ENCODE measurements at places on chromosomes 1 and 21.

- no peak for DNase-seq
These were observed 22.4 kb downstream of the LAMB3 start for GRCh38 chr1:209629621-209630382.

- DNase-seq = no peak
These were observed 57.2 kb downstream of the CDK18 start for GRCh38 chr1:205561501-205562203.

GRCh38 chr21:45365608-45366241, 39.2 kb upstream of the COL18A1 start:
- DNase-seq = peak; percentile 70

DNA sequence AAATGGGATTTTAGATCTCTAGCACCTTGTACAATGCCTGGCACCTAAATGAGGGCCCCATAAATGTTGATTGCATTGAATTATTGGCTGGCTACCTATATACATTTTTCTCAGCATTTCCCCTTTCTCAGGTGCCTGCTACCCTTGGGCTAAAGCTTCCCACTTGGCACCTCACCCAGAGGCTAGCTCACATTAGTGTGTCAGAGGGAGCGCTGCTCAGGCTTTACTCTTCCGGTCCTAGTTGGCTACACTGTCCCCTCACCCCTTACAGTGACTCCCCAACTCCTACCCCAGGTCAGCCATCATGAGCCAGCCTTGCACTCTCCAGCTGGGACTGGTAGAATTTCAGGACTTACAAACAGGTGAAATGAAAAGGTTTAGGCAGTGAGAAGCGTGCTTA, 9.5 kb downstream of the TRAF5 start:
- DNase-seq = no peak

- DNase-seq = no peak
These were observed 105.4 kb downstream of the SPSB1 start for GRCh38 chr1:9397997-9398526.

- peak; percentile 22 for DNase-seq
These were observed 18.8 kb downstream of the JUN start for GRCh38 chr1:58765006-58765405.

DNA sequence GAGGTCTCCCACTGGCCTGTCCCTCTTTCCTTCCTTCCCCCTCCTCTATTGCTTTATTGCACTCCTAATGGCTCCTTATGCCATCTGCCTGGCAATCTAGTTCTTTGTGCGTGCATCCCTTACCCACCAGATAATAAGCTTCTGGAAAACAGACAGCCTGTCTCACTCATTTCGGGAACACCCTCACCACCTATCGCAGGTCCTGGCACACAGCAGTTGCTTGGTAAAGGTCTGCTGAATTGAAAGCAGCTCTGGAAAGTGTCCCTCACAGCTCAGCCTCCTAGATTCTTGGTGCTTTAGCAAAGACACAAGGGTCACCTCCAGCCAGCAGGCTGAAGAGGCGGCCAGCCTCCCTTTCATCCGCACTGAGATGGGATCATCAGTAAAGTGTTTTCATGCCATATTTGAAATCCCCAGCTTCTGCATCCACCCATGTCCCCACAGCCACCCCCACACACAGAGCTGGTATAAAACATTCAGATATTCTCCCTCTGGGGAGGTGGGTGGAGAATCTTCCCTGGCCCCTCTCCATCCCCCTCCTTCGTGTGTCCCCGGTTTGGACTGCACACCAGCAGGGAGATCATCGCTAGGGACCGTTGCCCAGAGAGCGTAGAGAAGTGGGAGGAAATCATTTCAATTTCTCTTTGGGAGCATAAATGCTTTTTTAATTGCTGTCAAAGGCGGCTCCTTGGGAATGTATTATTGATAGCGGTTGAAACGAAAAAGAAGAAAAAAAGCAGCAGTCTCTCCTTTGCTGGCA, 29.1 kb upstream of the ATP2B4 start:
- DNase-seq = no peak

DNA sequence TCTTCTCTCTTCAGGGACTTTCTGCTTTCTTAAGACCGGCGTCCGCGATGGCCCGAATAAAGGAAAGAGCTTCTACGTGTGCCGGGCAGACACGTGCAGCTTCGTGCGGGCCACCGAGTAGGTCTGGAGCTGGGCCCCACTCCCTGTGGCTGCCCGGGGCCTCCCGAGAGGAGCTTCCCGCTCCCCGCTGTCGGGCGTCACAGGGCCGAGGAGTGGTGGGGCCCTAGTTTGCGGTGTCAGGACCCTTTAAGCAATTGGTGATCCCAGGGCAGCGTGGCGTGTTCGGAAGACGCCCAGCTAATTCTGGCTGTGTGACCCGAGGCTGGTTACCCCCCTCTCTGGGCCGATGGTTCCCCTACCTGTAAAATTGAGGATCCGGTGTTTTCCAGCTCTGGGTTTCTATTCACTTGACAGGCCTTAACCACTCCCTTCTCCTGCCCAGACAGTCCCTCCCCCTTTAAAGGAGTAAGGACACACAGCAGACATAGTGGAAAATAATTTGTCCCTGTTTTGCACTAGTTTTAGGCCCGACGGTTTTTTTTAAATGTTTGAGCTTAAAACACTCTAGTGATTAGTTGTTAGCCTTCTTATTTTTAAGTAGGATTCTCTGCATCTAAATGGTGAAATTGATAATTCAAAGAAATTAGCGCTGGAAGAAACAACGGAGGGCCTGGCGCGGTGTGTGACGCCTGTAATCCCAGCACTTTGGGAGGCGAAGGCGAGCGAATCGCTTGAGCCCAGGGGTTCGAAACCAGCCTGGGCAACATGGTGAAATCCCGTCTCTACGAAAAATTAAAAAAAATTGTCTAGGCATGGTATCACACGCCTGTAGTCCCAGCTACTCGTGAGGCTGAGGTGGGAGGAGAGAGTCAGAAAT, 553 bp downstream of the TTF2 start:
- DNase-seq = peak; percentile 31

DNA sequence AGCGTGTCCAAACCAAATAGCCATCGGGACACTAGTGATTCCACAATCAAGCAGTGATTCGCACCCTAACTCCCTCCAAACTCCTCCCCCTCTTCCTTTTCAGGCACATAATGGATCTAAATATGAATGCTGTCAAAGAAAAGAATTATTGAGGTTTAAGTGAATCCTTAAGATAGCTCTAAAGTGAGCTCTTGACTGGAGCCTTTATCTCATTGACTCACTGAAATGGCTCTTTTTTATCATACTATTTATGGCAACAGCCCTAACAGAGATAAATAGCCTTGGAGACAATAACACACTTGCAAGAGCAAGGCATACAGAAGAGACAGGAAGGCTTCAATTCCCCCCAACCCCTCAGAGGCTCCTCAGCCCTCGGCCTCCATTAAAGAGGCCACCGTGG, 143.3 kb downstream of the PLXNA2 start:
- DNase-seq = no peak

- peak; percentile 34 for DNase-seq
These were observed 13.9 kb downstream of the ARID4B start for GRCh38 chr1:235313931-235314678.

DNA sequence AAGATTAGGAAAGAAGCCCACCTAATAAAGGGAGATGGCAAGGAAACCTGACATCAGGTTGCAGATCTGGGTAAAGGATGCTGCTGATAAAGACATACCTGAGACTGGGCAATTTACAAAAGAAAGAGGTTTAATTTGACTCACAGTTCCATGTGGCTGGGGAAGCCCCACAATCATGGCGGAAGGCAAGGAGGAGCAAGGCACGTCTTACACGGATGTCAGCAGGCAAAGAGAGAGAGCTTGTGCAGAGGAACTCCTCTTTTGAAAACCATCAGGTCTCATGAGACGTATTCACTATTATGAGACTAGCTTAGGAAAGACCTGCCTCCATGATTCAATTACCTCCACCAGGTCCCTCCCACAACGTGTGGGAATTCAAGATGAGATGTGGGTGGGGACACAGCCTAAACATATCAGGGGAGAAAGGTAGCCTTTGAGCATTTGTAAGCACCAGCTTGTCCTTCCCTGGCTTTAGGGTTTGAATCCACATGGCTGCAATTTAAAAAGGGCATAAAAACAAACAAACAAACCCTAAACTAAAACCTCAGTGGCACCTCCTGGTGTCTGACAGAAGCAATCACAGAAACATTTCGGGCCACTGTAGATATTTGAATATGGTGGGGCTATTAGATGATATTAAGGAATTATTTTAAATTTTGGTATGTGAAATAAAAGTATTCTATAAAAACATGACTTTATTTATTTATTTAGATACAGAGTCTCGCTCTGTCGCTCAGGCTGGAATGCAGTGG, 33.1 kb downstream of the SLC2A7 start:
- DNase-seq = no peak

- DNase-seq = no peak
These were observed 49.4 kb downstream of the TBCE start for GRCh38 chr1:235416662-235417049.

GRCh38 chr1:222068937-222069336, 327.0 kb upstream of the DUSP10 start:
- no peak for DNase-seq

DNA sequence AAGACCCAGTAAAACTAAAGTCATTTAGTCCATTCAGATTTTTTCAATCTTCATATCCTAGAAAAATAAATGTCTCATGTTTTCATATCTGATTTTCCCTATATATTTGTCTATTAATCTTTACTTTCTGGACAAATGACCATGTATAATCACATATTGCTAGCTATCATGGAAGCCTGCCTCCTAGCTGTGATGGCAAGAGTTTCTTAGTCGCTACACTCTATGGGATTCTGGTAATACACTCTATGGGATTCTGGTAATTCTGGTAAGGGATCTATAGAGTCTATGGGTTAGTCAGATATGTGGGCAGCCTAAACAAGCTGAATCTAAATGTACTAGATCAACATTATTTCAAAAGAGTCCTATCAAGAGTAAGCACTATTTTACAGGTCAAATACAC, 198.7 kb upstream of the LHX8 start:
- no peak for DNase-seq

DNA sequence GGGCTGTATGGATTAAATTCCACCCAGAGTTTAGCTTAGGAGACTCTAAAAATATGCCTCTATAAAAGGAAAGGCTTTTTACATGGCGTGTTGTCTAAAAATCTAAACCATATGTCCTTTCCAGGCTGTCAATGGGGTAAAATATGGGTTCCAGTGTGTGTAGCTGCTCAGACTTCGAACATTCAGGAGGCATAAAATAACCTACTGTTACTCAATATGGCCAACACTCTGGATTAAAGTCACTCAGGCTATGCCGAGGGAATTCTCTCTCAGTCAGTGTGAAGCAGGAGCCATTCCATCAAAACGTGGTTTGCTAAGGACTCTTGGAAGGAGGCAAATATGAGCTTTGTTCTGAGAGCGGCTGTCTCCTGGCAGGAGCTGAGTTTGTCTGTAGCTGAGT, 135.3 kb downstream of the RUNX1 start:
- peak; percentile 95 for DNase-seq

DNA sequence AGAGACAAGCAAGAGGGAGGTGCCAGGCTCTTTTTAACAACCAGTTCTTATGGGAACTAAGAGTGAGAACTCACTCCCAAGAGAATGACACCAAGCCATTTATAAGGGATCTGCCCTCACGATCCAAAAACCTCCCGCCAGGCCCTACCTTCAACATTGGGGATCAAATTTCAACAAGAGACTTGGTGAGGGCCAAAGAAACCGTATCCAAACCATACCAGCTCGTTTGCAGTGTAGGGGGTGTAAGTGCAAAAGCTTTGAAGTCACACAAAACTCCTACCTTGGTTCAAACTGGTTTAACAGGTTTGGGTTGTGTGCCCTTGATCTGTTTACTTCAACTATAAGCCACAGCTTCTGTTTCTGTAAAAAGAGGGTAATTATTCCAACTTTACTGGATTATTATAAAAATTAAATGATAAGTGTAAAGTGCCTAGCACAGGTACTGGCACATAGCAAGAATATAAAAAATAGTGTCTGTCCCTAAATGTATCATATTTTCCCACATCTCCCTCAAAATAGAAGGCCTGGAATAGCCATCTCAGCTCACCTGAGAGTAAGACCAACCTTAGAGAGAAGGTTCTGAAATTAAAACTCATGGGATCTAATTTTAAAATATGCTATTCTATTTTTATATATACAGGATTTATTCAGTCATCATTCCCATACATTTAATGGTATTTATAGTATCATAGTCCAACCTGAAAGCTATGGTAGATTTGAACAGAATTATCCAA, 7.0 kb upstream of the USP25 start:
- no peak for DNase-seq

GRCh38 chr1:149937759-149938158, 1.1 kb upstream of the MTMR11 start:
- DNase-seq = no peak

DNA sequence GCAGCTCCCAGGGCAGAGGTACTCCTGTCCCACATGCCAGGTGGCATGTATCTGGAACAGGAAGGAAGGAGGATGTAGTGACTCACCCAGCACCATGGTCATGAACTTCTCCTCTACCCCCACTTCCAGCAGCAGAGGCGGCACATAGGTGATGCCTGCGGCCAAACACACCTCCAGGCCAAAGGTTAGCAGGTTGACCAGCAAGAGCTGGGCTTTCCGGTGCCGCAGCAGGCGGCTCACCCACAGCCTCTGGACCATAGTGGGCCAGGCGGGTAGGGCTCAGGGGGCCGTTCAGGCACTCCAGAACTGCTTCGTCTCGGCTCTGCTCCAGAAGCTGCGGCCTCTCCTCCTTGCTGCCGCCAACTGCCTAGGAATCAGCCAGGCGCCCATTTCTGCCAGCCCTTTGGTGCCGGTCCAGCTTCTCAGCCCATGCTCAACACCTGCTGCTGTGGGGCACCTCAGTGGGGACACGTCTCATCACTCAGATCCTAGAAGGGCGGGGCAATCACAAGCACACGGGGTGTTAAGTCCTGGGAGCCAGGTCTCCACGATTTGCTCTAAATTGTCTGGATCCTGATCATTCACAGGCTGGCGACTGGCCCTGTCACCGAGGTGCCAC, 15.8 kb downstream of the SLC45A3 start:
- DNase-seq = no peak

GRCh38 chr21:46509741-46510502, 51.2 kb downstream of the DIP2A start:
- DNase-seq = peak; percentile 4

DNA sequence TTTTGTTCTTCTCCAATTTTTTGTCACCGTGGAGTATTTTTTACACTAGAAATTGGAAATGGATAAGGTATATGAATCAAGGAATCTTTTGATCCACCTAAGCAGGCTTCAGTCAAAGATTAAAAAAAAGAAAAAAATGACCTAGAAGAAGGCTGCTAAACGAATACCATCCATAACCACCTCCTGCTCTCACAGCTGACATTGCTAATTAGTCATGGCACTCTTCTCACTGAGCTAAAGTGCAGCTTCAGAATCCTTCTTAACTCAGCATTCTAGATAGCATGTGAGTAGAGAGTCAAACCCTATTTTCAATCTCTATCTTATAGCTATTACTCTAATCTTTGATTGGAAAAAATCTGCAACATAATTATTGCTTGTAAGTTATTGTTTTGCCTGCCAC, 40.2 kb upstream of the ST6GALNAC5 start:
- DNase-seq = no peak

- DNase-seq = no peak
These were observed 2.0 kb downstream of the GFI1 start for GRCh38 chr1:92484472-92485380.

DNA sequence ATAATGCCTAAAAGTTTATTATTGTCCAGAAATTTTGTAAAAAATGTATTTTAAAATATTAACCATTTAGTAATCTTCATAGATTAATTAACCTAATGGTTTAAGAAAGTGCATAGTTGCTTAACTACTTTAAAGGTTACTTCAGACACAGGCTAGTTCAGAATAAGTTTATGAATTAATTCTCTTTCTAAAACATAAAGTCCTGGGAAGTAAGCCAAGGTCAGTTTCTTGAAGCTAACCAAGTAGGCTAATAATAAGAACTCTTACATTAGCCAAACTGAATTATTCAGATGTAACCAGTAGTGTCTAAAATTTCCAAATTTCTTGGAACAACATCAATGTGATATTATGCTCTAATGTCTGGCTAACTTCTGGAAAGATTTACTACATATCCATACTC, 790.4 kb downstream of the NCAM2 start:
- no peak for DNase-seq
